GM12892 (cell line): ENCODE measurements at places on chromosomes 7 and 10.

DNA sequence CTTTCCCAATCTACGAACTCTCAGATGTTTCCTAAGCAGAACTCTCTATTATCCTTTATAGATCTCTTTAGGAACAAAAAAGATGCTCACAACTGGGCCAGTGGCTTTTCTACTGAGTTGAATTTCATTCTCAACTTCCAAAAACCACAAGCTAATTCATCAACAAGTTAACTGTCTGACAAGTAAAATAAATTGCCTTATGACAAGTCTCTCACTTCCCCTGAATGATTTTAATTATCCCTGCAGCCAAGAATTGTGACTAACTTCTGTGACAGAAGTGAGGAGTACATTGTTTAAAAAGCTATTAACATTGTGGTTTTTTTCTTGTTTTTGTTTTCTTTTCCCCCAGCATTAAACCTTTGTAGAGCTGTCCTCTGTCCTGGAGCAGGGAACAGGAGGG, 343.1 kb downstream of the HPSE2 start:
- DNase-seq, result no peak

GRCh38 chr10:122659126-122659525, 40.5 kb downstream of the C10orf120 start:
- DNase-seq, result no peak

DNA sequence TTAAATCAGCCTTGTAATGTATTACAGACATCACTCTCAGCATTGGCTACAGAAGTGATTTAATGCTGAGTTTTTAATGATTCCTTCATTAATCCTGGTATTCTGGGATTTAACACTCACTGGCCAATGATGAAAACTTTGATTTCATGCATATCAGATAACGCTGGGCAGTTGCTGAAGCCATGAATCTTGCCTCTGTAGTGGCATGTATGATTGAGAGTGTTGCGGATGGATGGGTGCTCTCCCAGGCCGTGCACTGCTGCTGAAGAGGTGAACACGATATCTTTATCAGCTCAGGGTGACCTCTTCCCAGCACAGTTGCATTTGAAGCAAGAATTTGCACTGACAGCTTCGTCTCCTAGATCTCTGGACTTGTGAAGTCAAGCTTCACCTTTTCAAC, 168.7 kb downstream of the LRRC4 start:
- no peak for DNase-seq

DNA sequence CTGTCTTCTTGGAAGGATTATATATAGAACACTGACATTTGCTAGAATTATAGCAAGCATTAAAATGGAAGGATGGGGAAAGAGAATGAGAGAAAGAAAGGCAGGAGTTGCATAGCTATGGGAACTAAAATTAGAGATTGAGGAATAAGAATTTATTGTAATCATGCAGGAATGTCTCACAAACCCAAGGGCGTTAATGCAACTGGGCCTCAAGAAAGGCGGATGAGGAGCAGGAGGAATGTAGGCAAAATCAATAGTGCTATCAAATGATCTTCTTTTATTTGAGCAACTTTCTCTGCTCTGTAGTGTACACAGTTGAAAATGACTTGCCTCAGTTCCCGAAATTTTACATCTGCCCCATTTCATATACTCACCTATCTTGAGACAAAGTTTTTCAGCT, 1131.8 kb upstream of the GHITM start:
- DNase-seq, result no peak

GRCh38 chr7:76397409-76398183, 11.9 kb downstream of the SSC4D start:
- peak; percentile 81 for DNase-seq

DNA sequence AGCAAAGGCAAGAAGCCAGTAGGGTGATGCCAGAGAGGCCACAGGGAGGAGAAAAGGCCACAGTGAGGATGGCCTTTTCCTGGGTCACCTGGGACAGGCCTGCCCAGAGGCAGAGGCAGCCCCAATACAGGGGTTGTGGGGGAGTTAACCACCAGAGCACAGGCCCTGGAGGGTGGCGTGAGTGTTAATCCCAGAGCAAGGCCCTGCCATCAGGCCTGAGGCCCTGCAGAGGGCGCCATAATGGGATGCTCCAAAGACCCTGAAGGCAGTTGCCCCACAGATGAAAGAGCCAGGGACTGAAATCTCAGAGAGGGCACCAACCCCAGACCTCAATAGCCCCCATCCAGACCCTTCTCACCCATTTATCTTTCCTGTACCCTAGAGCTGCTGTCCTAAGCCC, 23.9 kb downstream of the SLC13A4 start:
- DNase-seq, result no peak

- DNase-seq, result no peak
Observed at GRCh38 chr10:75426880-75427279, 4.5 kb upstream of the LRMDA start.

DNA sequence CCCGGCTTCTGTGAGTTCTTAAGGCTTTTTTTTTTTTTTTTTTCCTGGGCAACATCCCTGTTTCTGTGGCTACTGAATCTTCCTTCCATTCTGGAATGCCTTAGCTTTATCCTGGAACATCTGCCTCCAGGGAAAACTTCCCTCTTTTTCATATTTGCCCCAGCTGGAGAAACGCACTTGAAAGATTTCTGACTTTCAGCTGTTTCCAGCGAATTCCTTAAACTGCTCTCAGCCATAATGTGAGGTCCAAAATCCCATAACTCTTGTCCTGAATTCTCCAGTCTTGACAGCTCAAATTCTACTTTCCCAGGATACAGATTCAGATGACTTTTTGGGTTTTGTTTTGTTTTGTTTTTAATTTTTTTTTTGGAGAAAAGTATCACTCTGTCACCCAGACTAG, 263.6 kb upstream of the AUTS2 start:
- no peak for DNase-seq

GRCh38 chr10:112962343-112962742, 12.3 kb downstream of the TCF7L2 start:
- DNase-seq, result no peak

GRCh38 chr10:52615756-52616394, 156.7 kb downstream of the MBL2 start:
- no peak for DNase-seq

GRCh38 chr10:83574770-83575169, 564.5 kb upstream of the GHITM start:
- no peak for DNase-seq

DNA sequence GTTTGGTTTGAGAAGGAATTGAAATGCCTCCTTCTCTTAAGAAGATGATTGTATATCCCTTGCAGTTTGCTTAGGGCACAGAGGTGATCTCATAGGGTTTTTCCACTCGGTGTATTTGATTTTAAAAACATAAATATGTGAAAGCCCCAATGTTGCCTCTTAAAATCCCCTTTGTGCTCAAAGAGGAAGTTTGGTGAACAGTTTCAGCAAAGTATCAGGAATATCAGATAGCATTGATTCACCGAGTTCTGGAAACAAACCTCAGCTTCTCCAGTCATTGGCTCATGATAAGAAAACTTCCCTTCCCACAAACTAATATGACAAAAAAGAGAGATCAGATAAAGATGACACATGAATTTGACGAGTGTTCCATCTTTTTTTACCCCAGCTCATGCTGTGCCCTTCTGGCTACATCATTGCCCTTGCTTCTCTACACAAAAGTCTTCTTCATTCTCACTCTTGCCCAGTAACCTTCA, 20.1 kb upstream of the SMNDC1 start:
- no peak for DNase-seq

GRCh38 chr10:8543361-8544056, 489.0 kb downstream of the GATA3 start:
- DNase-seq, result no peak

DNA sequence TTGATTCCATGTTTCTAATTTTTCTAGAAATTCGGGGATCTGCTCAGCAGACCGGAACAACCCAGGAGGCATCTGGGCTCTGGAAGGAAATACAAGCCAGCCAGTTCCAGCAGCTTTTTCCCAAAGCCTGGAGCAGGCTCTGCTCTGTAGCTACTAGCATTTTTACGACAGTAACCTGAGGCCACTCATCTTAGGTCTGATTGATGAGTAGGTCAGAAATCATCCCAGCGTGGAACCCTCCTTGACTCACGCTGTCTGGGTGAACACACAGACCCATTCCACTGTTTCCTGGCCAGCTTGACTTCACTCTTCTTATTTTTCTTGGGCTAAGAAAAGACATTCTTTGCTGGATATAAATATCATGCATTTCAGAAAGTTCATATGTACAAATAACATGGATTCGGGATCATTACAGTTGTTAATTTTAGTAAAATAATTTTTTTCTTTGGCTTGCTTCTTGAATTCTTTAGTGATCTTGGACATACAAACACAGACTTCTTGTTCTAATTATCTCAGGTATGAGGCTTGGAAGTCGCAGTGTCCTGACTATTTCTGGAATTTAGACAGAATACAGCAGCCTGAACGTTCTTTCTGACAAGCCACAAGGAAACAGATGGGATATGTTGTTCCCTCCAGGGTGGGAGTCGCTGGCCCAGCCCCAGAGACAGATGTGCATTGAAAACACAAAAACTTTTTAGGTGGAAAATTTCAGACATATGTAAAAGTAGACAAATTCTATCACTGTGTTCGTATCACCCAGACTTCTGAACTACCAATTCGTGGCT, 54.6 kb upstream of the PITRM1 start:
- DNase-seq, result no peak

DNA sequence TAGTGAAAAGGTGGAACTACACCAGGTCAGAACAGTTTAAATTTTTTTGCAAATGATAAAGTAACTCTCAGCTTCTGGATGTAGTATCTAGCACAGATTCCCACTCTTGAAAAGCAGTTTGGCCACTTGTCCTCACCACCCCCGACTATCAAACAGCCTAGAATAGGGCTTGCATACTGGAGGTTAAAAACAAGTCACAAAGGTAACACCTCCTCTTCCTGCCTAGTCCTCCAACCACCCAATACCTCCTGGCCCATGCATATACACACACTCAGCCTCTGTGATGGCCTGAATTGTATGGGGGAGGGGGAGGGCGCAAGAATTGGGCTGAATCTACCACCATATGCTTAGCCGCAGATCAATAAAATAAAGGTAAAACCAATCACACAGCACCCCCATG, 5.7 kb downstream of the SKAP2 start:
- no peak for DNase-seq

- DNase-seq, result no peak
Observed at GRCh38 chr10:86090807-86091206, 275.8 kb downstream of the GRID1 start.
